ENCODE measurements at places on chromosomes 7 and 10. TPM values are rescaled to one million over a fixed set of nuclear protein-coding genes. Genes with fewer than 3 reads are reported as not detected.

Gene SLC18A3
- total RNA-seq = not detected

Gene TMEM225B
- not detected for total RNA-seq

- DNase-seq = no peak
Measured at GRCh38 chr7:104328296-104328969, at the start of gene LHFPL3. TSS of gene LHFPL3 (plus strand) at chr7:104328603.

- DNase-seq = no peak
Measured at GRCh38 chr7:147639751-147640150, 950.8 kb upstream of the C7orf33 start.

- DNase-seq = no peak
Measured at GRCh38 chr7:142111499-142111898, at the start of gene MGAM2. TSS of gene MGAM2 (plus strand) at chr7:142111718. CDS start at chr7:142116874, 5,156 bp downstream.

- DNase-seq = no peak
Measured at GRCh38 chr10:82267960-82268359, 393.0 kb downstream of the NRG3 start.

DNA sequence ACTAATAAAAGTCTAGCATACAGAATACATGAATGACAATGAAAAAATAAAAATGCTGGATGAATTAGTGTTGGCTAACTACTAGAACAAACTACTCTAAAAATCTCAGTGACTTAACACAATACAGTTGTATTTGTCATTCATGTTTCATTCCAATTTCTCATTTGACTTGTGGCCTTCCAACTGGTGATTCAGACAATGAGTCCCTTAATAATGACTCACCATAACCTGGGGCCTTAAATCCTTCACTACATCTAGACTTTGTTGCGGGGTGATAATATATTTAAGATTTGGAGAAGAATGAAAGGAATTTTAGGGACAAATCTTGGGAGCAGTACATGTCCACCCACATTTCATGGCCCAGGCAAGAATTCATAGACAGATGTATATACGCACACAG, 90.5 kb upstream of the POM121L12 start:
- DNase-seq = no peak

DNA sequence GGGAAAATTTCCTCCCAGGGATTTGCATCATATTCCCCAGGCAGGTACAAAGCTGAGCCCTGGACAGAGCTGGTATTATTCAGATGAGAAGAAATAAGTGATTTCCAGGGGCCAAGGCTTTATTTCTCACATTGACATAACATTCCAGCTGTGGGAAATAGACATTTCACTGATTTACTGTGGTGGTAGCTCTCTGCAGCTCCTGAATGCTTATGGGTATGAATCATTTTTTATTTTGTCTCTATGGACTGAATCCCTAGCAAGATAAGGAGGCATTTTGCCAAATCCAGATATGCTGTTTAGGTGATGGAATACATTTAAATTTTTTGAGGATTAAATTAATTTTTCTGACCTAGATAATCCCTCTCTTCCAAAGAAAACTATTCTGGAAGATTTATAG, 97.9 kb downstream of the MTPN start:
- no peak for DNase-seq

- DNase-seq = no peak
Measured at GRCh38 chr7:37013771-37014170, 289.5 kb upstream of the AOAH start.

GRCh38 chr10:43082746-43083145, 5.9 kb downstream of the RET start:
- no peak for DNase-seq

DNA sequence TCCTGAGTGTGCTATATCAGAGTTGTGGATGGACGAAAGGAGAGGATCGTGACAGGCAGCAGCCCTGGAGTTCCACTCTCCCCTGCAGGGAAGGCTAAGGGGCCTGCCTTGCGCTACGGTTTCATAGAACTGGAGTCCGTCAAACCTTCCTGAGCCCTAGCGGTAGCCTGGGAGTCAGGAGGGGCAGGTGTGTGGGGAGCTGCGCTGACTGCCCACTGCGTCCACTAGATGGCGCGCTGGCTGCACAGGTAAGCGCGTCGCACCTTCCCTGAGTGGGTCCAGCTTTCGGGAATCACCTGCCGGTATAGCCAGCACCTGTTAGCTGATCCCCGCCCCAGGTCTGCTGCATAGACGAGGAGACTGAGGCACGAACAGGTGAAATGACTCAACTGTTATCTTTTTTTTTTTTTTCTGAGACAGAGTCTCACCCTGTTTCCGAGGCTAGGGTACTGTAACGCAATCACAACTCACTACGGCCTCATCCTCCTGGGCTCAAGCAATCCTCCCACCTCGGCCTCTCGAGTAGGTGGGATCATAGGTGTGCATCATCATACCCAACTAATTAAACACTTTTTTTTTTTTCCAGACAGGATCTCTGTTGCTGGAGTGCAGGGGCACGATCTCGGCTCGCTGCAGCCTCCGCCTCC, 20.2 kb upstream of the BAIAP2L1 start:
- no peak for DNase-seq

All from glomerular endothelial cell (primary cell).